T-cell (primary cell): ENCODE measurements at places on chromosomes 13 and 19.

DNA sequence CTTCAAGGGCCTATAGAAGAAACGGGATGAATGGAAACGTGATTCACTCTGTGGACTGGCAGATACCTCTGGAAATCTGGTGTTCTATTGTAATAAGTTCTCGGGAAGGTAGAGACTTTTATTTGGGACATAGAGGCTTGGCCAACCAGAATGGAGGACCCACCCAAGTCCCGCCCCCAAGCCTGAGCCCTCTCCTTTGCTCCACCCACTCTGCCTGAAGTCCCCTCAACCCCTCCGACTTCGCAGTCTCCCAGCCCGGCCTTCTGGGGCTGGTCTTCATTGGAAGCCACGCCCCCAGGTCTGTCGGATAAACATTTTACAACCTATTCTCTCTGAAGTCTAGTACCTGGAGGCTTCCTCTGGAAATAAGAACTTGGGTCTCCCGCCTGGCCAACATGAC lies 16.9 kb downstream of the FBXL12 start:
- DNase-seq = no peak

GRCh38 chr19:5627395-5627904 lies 4.6 kb downstream of the SAFB start:
- no peak for DNase-seq

GRCh38 chr13:45788011-45788410 lies 63.5 kb downstream of the SIAH3 start:
- DNase-seq = no peak

GRCh38 chr13:95228130-95228529 lies 73.1 kb downstream of the ABCC4 start:
- DNase-seq = no peak

GRCh38 chr19:56132316-56132822 lies 8.7 kb upstream of the ZNF444 start:
- no peak for DNase-seq

DNA sequence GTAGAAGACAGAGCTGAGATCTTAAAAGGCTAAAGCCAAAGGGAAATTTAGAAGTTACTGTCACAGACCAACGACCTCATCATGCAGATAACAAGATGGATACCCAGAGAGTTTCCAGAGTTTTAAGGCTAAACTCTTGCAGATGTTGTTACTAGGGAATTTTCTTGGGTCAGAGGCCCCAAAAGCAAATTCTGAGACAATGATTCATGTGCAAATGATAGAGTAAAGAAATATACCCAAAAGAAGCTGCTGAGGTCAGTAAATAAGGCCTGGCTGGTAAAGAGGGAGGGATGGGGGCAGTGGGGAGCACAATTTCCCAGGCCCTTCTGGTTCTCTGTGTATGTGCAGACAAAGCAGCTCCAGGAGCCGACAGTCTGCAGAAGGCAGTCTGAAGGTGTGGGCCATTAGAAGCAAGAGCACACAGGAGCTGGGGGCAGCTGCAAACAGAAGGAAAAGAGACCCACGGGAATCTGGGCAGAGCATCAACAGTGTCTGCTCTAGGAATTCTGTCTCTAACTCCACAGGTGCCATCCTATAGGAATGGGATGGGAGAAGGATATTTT lies 330.8 kb downstream of the TBC1D4 start:
- DNase-seq = no peak

GRCh38 chr19:58568453-58569130 lies 4.5 kb downstream of the MZF1 start:
- DNase-seq = no peak

- DNase-seq = no peak
Measured at GRCh38 chr19:16373989-16374388, 49.4 kb downstream of the KLF2 start.

DNA sequence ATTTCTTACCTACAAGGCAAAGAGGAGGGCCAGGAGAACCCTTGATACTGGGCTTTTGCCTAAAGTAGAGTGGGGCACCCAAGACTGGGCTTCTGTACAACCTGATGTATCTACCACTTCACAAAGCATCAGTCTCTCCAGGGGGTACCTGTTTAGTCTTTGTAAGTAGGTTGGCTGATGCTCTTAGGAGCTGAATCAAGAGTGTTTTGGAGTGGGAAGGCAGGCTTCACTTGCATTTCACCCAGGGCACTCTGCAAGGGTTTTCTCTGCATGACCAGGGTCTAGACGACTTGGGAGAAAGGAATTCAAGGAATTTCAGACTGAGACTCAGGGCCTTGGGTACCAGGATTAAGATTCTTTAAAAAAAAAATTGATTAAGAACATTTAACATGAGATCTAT lies 361.5 kb downstream of the RFC3 start:
- DNase-seq = no peak

GRCh38 chr13:64339373-64340063 lies 2890.6 kb downstream of the PCDH9 start:
- no peak for DNase-seq
